ENCODE measurements at places on chromosomes 6 and 20.

DNA sequence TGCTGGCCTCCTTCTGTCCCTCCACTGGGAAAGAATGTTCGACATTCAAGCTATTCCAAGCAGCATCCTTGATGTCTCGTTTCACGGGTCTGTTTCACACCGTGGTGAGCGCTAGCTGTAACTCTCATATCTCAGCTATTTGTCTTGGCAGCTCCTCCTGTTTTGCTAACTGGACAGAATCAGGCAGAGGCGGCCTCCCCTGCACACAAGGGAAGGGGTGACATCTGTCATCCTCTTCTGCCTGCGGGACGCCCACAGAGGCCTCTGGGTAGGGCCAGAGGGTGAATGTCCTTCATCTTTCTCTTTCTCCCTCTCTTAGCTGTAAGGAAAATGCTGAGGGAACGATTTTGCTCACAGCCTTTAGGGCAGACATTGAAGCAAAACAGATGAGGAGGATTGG lies 232.8 kb upstream of the GMDS start:
- DNase-seq = no peak

DNA sequence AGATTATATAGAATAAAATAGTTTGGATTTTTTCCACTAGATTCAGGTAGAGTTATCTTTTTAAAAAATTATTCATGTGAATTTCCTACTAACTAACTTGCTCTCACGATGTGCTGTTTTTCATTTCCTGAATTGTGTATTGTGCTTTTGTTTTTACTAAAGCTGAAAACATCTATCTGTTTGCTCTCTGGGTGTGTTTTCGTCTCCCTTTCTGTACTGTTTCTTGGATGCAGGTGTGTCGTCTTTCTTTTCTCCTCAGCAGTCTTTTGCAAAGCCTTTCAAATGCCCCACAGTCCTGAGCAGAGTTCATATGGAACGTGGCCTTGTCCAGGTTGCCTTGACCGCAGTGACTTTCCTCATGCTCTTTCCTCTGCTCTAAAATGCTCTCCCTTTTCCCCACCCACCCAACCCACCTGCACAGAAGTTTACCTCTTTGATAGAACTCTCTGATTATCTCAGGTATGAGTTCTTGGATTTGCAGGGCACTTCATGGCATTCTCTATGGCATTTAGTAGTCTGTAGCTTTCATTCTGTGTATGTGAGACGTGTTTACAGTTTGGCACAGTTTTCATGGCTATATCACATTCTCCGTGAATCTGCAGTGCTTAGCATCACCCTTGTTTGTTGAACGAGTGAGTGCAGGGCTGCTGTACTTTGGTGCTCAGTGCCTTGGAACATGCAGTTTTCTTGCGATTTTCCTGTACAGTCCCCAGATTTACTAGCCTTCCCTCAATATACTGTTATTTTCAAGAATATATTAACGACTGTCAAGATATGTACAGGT lies 77.1 kb downstream of the FARS2 start:
- no peak for DNase-seq

DNA sequence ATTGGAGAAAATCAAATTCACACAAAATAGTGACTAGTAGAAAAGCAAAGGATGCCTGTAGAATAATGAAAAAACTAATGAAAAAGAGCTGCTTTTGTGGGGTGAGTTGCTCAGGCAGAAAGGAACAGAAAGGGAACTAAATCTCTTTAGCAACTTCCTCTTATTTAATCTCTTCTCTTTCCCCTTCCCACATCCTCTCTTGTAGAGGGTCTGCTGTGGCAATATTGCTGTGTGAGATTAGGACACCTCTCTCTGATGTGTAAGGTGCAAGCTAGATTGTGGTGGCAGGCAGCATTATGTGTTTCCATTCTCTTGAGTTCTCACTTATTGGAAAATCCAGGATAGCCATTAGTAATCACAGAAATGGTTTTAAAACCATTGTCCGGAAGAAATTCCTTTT lies 49.7 kb downstream of the SYNE1 start:
- no peak for DNase-seq

DNA sequence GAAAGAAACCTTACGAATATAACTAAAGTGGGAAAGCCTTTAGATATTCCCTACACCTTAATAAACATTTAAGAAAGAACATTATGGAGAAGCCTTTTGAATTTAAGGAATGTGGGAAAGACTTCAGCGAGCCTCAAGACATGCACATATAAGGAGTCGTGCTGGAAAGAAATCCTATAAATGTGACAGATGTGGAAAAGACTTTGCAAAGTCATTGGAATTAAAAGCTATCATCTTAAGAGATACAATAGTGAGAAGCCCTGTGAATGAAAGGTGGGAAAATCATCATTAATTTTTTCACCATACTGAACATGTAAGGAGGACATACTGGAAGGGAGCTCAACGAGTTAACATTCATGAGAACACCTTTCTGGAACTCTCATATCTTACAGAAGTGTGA lies 650.5 kb upstream of the DEFB115 start:
- DNase-seq = no peak

DNA sequence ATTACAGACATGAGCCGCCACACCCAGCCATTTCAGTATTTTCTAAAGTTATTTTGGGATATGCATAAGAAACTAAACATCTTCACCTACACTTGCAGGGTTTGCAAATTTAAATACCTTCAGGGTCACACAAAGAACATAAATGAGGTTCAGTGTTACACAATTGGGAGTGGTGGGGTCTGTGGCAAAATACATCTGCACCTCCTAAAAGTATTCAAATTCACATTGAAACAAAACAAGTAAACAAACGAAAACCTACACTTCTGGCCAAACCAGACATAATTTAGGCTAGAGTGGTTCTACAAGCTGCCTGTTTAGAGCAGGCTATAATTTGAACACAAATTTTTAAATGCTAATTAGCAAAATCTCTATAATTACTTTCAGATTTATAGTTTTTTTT lies 34.6 kb downstream of the MAPK14 start:
- no peak for DNase-seq

DNA sequence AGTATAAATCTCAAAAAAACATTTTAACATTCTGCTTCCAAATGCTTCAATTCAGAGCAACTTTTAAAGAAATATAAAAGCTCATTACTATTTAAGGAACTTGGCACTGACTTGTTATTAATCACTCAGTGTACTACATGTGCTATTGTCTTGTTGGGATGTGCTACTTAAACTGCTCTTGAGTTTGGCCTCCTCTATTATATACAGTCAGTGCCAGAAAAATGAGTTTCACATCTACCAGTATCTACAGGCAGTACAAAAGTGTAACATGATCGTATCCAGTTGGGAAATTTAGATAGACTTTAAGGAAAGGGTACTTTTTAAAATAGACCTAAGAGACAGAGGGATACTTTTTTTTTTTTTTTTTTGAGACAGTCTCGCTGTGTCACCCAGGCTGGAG lies 627.3 kb upstream of the SLC35B3 start:
- DNase-seq = no peak

GRCh38 chr6:33683051-33683571 lies 28.4 kb downstream of the UQCC2 start:
- no peak for DNase-seq

DNA sequence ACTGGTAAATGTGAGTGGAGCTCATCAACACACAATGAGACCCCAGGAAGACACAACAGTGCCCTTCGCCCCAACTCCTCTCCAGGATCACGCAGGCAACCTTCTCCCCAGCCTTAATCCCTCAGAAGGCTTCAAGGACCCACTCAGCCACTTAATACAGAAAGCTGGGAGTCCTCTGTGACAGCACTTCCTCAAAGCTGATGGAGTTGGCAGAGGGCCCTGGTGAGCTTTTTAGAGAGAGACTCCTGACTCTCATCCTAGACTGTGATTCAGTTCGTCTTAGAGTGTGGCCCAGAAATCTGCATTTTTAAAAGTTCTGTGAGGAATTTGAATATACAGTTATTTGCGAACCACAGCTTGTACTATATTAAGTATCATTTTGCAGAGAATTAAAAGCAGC lies 187.7 kb downstream of the UST start:
- DNase-seq = no peak

- no peak for DNase-seq
Observed at GRCh38 chr6:33213166-33213988, 5.1 kb downstream of the RING1 start.

DNA sequence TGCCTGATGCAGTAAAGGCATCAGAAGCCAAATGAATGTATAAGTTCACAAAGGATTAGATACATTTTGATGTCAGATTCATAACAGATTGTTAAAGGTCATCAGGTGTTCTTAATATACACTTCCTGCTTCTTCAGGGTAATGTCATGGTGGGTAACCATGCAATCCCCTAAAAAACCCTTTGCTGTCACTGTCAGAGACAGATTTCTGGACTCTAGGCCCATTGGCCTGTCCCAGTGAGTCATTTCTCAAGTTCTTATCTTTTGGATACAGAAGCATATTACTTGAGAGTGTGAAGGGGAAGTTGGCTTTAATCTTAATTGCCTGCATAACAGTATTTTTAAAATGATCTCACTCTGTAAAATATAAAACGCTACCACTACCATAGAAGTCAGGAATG lies 895.6 kb upstream of the MAP3K7 start:
- no peak for DNase-seq

DNA sequence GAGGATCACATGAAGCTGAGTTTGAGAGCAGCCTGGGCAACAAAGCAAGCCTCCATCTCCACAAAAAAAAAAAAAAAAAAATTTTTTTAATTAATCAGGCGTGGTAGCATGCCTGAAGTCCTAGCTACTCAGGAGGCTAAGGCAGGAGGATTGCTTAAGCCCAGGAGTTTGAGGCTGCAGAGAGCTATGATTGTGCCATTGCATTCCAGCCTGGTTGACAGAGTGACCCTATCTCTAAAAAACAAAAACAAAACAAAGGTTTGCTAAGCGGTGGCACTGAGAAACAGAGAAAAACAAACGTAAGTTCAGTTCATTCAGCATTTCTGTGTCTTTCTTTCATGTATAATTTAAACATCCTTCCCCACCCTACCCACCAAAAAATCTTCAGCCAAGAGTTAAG lies 78.4 kb downstream of the ANKS1A start:
- no peak for DNase-seq

DNA sequence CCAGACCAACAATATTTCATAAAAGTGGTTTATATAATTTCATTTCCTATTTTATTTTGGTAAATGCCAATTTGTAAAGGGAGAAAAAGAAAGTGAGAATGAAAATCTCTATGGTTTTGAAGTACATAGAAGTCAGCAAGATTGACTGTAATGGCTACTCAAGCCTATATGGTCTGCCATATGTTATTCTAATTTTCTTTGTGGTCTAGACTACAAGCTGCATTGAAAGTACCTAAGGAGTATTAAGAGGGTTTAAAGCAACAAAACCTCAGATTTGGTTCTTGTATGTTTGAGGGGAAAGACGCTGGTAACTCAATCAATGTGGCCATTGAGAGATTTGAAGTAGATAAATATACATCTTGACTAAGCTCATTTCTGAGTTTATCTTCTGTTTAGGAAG lies 193.5 kb upstream of the EYA4 start:
- no peak for DNase-seq

GRCh38 chr6:68779366-68779765 lies 144.3 kb downstream of the ADGRB3 start:
- no peak for DNase-seq

DNA sequence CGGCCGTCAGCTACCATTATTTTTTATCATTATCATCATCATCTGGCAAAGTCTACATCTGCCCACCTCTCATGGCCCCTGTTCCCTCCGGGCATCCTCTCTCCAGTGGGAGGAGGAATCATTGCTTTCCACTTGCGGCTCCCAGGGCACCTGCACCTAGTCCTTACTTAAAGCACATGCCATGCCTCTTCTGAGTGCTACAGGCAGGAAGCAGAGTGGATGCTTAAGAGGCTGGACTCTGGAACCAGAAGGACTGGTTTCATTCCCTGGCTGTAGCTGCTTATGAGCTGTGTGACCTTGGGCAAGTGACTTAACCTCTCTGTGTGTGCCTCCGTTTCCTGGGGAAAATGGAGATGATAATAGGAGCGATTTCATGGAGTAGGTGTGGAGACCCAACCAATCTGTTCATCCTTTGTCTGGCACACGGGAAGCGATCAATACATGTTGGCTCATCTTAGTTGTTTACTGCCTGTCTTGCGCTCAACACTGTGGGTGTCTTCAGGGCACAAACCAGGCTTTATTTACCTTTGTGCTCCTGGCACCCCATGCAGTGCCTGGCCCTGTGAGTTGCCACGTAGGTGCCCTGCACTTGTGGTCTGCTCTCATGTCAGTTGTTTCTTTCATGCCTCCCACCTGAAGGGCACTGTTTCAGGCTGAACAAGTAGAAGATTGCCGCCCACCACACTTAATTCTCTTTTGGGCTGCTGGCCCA lies 317.0 kb upstream of the SULF2 start:
- no peak for DNase-seq

DNA sequence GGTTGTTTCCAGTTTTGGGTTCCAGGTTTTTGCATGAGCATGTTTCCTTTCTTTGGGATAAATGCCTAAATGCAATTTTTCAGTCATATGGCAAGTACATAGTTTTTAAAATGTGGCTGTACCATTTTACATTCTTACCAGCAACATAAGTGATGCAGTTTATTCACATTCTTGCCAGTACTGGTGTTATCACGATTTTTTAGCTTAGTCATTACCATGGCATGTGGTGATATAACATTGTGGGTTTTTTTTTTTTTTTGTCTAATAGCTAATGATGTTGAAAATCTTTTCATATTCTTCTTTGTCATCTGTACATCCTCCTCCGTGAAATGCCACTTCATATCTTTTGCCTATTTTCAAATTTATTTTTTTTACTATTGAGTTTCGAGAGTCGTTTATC lies 2.9 kb upstream of the TDRD6 start:
- no peak for DNase-seq

DNA sequence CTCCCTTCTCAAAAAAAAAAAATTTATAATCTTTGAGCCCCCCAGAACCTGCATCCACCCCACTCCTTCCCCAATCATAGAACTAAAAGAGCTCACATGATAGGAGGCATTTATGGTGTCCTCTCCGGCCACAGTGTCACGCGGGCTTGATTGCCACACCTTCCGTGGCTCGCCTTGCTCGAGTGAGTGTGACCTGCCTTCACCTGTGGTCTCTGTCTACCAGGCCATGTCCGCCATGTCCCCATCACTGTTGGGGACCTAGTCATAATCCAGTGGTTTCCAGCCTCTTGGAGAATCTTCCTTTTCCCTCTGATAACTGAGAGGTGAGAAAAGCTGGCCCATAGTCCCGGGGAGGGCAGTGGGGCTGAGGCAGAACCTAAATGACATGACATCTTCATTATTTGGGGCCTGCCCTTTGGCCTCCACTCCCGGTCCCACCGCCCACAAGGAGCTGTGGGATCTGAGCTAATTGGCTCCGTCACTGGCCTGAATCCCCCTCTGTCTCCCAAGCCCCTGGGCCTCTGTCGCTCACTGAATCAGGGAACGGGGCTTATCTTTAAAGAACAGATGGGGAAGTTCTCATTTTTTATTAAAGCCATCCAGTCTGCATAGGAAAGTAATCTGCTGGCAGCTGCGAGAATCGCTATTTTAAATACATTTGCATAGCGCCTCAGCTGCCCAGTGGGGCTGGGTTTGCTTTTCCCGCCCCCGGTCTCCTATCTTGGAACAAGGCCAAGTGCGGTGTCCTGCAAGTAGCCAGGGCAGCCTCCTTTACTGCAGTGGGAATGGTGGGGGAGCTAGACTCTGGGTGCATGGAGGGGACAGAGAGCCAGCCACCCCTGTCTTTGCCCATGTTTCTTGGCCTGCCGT lies 197.6 kb upstream of the PMEPA1 start:
- DNase-seq = no peak

- no peak for DNase-seq
Observed at GRCh38 chr20:25992146-25992545, 295.5 kb upstream of the ZNF337 start.

GRCh38 chr20:3328501-3328900 lies 79.0 kb downstream of the DNAAF9 start:
- no peak for DNase-seq
